ENCODE measurements at places on chromosomes 3 and 15.
A peak's percentile ranks its signal among the peaks of the same experiment; 100 is the strongest.

DNA sequence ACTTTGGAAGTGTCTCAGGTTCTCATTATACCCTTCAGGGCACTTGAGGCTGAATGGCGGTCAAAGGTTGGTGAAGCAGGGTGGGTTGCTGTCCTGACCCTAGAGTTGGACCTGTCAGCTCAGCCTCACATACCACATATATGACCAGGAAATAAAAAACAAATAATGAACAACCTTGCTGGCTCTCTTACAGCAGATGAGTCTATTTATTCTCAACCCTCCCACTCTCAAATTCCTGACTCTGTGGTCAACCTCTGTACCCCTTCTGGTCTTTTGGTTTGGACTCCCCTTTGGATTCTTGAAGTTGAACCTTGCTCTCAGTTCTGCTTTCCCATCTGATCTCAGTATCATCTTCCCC lies 16.9 kb downstream of the PPP2R3A start:
- DNase-seq: no peak

DNA sequence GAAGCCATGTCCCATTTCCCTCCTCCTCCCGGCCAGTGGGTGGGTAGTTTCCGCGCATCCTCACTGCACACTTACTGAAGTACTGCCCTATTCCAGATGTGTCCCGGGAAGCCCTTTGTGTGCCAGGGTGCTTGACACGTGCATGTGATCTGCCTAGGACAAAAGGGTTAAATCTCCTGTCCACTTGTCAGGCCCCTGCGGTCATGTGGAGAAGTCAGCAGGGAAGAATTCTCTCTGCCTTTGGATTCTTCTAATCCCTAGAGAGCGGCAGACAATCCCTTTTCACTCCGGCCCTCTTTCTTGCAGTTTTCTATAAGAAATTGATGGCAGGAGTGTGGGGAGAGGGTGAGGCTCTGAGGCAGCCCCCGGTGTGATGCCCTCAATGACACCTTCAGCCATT lies 19.8 kb downstream of the ST8SIA2 start:
- no peak for DNase-seq

GRCh38 chr15:66766282-66767230 lies 64.5 kb downstream of the SMAD6 start:
- DNase-seq: no peak

DNA sequence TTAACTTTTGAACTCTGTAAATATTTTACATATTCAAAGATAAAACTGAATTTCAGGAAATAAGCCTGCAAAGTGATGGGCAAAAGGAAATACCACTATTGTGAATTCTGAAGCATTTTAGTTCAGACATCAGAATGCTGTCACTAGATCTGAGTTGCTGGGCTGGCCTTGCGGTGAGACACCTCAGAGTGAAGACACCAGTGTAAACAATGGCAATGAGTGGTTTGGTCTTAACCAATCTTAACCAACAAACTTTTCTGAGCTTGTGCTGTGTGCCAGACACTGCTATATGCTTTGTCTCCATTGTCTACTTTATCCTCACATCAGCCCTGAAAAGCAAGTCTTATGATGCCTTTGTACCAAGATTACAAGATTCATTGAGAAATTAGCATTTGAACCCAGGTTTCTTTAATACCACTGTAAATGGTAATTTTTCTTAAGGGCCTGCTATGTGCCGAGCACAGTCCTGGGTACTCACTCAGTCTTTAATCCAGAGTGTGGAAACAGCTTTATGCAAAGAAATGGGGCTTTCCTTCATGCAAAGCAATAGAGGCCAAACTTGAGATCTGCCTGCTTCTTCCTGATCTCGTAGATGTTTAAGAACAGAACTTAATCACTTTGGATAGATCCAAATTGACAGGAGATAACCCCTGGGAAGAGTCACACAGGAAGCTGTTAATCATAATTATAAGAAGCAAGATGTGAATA lies 55.0 kb downstream of the TMEM39A start:
- no peak for DNase-seq

DNA sequence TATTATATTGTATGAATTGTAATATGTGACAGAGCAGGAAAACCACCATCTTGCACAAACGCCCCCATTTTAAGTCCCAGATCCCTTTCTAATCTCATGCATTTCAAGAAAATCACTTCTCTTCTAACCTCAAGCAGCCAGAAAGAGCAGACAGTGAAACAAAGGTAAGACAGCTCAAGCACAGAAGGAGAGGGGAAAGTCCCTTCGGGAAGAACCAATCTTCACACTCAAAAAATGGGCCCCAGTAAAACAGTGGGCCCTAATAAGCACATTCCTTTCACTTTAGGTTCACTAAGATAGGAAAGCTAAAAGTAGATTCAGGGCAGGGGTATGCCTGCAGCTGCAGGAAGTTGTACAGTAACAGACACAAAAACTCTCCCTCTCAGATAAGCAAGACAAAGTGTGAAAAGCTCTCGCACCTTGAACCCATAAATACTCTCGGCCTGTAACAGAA lies 1268.7 kb downstream of the SI start:
- no peak for DNase-seq

DNA sequence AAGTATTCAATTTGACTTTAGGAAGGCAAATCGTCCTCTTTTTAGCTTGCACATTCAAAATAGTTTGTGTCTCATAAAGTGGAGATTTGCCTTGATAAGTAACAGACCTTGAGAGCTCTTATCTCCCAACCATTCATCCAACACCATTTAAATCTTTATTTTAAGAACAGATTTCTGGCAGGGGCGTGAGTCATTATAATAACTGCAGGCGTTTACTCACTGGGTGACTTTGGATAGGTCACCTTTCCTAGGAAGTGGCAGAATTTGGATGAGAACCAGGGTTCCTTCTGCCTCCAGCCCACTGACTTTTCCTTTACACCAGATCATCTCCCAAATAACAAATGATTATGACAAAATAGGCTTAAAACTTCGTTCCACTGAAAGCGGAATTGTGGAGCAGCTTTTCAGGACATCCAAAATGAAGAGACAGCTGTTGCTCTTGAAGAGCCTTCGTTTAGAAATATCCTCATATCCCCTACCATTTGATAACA lies 5.0 kb downstream of the LMCD1 start:
- no peak for DNase-seq

DNA sequence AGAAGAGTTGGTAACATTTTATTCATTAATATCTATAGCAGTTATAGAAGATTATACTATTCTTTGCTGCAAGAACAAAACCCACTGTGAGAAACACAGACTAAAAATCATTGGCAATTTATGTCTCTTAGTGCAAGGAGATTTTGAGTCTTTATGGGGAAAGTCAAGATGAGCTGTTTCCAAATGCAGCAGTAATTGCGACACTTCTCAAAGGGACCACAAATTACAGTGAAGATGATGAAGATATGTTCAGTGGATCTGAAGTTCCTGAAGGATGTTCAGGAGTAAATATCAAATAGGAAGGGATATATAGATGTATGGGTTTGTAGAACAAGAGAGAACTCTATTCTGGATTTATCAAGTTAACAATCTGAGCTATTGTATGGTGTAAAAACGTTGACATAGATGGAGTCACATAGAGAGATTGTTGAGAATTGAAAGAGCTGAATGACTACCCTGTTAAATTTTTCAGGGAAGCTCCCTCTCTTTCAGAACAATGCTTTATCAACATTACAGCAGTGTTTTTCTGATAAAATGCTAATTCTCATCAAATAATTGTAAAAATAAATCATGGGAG lies 71.8 kb downstream of the DTWD1 start:
- DNase-seq: no peak

DNA sequence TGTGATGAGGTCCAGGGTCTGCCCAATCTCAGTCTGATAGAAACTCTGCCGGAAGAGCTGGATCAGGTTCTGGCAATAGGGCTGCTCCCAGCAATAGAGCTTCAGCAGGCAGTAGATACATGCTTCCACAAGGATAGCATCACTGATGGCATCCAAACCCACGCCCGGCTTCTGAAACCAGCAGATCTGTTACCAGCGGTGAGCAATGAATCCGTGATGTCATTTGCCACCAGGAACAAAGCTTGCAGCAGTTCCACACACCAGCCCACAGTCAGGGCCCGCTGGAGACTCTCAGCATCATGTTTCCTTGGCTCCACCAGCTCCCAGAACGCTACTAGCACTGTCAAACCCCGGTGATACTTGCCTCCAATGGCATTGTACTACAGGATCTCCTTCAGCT lies 19.3 kb upstream of the TTBK2 start:
- no peak for DNase-seq

- peak; percentile 80 for DNase-seq
These were observed 37.6 kb downstream of the VIPR1 start for GRCh38 chr3:42539871-42540714.

DNA sequence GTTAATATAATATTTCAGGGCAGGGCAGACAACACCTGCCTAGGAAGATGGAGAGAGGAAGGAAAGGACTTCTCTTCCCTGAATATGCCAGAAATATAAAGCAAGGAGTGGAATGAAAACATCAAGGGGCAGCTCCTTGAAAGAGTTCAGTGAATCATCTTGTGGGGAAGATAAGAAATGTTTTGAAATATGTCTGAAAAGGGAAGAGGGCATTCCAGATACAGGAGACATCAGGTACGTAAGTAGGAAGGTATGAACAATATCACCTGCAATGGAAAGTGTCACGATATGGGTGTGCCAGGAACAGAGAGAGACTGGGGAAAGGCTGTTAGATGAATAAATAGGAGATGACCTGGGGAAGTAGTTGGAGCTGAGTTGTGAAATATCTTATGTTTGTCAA lies 75.8 kb upstream of the WDR72 start:
- no peak for DNase-seq

DNA sequence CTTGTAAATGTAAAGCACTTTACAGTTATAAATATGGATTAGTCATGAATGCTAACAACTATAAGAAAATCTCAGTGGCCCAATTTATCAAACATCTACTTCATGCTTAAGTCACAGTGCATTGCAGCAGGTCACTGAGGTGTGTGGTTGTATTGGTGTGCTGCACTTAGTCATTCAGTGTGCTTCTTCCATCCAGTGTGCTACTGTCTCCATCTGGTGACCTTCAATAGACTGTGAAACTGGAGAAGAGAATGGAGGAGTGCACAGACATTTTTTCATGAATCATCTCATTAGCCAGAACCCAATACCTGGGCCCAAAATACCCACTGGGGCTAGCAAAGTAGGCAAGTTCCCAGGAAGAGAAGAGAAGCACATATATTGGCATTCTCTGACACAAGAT lies 199.6 kb downstream of the SHOX2 start:
- no peak for DNase-seq

- DNase-seq: no peak
These were observed 68.0 kb upstream of the RPL35A start for GRCh38 chr3:197881970-197882338.

DNA sequence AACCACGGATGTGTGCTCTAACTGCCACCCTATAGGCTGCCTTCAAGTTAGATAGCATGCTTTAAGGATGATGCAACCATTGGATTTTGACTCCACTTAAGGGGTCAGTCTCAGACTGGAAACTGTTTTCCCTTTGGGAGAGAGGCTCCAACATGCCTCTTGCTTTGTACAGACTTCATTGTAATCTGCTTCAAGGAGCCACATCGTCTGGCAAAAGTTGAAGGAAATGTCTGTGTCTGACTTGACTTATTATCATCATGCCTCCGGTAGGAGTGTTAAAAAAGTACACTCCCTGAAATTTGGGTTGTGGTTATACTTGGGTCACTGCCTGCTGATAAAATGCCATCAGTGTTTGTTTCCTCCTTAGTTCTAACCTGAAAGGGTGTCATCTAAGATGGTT lies 245.4 kb upstream of the CDIN1 start:
- DNase-seq: no peak

DNA sequence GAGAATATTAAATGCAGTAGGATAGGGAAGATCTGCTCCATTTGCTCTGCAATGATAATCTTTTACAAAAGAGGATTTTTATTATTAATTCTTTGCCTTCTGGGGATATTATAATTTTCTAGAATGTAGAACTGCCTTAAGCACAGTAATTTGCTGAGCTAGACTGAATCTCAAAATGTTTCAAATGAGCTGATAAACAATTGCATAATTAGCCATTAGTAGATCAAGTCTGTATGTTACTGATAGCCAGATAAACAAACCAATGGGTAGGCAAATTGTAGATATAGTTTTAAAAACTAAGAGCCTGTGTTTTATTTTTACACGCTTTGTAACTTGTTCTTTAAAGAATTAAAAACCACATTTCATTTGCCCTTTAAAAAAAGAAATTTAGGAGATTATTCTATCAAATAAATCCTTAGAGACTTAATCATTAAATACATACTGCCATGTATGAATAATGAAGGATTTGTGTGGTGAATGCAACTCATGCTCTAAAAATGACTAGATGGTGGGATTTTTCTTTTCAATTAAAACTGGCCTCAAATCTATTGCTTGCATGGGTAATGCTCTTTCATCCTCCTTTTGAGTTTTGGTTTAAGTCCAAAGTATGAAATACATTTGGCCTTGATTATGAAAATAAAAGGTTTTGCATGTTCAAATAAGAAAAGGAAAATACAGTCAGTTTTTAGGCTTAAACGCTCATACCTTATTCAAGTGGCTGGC lies 32.6 kb upstream of the NANOGP8 start:
- no peak for DNase-seq

DNA sequence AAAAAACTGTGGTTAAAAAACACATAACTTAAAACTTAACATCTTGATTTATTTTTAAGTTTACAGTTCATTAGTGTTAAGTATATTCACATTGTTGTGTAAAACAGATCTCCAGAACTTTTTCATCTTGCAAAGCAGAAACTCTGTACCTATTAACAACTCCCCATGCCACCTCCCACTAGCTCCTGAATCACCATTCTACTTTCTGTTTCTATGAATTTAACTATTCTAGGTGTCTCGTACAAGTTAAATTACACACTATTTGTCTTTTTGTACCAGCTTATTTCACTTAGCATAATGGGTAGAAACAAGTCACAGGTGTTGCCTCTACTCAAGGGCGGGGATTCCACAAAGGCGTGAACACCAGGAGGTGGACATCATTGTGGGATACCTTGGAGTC lies 43.2 kb downstream of the CRTC3 start:
- no peak for DNase-seq

DNA sequence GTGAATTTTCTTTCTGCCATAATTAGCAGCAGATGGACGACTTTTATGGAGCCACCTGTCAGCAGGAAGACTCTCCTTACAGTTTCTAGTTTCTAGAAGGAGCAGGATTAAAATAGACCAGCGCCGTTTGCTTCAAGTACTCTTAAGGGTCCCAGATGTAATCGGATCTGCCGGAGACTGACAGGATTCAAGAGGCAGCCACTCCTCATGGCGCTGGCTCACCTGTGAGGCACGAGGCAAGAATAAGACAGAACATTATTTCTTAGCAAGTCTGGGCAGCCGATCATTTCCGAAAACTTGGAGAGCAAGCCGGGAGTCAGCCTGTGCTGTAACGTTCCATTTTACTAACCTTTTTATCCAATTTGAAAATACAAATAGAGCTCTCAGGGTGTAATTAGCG lies 410.4 kb upstream of the RORA start:
- DNase-seq: no peak

GRCh38 chr15:41980654-41981323 lies 8.4 kb upstream of the EHD4 start:
- DNase-seq: no peak

DNA sequence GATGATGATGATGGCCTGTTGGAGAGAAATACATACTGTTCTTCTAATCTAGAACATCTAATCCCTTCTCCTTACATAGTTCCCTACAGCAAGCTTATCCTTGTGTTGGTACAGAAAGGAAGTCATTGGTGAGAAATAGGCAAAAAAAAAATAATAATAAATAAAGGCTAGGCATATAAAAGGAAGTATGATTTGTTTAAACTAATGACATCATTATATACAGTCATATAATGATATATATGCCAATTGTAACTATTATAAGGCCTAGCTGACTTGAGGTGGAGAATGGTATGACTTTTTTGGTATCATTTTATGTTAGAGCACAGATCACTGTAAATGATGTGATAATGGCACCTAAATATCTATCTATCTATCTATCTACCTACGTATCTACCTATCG lies 142.4 kb downstream of the DUT start:
- no peak for DNase-seq

Data from hematopoietic multipotent progenitor cell treated with erythropoietin and hydrocortisone succinate and interleukin-3 and kit ligand, for 17 days (in vitro differentiated cells).